ENCODE measurements at places on chromosomes 16 and 17.

DNA sequence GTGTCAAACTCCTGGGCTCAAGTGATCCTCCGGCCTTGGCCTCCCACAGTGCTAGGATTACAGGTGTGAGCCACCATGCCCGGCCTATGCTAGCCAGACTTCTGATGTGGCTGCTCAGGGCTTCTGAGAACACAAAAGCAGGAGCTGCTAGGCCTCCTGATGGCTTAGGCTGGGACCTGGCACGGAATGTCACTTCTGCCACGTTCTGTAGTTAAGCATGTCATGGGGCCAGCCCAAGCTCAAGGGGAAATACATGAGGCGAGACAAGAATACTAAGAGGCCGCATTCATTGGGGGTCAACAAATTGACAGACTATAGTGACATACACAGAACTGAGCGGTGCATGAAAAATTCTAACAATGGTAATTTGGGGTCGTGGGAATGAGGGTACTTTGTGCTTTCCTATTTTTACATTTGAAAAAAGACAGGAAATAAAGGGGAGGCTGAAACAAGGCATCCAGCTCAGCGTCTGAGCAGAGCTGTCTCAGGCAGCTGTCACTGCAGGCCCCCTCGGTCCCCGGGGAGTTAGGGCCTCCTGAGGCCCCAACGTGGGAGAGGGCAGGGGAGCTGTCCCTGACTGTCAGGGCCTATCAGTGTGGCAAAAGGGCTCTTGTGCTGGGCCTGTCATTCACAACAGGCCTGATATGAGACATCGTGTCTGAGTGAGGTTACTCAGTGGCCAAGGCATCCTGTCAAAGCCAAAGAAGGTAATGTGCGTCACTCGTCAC is 26.4 kb downstream of the CFAP20 start:
- DNase-seq: no peak

DNA sequence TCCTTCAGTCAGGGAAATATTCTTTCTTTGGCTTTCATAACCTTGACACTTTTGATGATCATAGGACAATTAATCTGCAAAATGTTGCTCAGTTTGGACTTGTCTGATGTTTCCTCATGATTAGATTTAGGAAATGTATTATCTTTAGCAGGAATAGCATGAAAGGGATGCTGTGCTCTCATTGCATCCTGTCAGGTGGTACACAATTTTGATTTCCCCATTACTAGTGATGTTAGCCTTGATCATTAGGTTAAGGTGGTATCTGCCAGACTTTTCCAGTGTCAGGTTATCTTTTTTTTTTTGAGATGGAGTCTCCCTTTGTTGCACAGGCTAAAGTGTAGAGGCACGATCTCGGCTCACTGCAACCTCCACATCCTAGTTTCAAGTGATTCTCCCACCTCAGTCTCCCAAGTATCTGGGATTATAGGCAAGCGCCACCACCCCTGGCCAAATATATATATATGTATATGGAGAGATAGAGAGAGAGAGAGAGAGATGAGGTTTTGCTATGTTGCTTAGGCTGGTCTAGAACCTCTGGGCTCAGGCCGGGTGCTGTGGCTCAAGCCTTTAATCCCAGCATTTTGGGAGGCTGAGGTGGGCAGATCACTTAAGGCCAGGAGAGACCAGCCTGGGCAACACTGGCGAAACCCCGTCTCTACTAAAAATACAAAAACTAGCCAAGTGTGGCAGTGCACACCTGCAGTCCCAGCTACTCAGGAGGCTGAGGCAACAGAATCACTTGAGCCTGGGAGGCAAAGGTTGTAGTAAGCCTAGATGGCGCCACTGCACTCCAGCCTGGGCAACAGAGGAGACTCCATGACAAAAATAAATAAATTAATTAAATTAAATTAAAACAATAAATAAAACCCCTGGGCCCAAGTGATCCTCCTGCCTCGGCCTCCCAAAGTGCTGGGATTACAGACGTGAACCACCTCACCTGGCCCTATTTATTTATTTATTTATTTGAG is 15.8 kb upstream of the CAVIN1 start:
- DNase-seq: no peak

DNA sequence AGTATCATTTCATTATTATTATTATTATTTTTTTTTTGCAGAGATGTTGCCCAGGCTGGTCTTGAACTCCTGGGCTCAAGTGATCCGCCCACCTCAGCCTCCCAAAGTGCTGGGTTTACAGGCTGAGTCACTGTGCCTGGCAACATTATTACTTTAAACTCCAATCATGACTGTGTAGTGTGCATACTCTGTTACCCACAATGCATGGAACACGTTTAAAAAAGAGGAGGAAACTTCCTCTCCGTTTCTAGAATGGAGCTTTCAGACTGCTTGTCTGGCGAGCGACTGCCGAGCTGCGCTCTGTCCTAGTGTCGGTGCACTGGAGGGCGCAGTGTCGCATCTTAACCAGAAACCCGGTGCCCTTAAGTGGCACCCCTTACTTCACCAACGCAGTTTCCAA is 22.1 kb upstream of the FASN start:
- no peak for DNase-seq

DNA sequence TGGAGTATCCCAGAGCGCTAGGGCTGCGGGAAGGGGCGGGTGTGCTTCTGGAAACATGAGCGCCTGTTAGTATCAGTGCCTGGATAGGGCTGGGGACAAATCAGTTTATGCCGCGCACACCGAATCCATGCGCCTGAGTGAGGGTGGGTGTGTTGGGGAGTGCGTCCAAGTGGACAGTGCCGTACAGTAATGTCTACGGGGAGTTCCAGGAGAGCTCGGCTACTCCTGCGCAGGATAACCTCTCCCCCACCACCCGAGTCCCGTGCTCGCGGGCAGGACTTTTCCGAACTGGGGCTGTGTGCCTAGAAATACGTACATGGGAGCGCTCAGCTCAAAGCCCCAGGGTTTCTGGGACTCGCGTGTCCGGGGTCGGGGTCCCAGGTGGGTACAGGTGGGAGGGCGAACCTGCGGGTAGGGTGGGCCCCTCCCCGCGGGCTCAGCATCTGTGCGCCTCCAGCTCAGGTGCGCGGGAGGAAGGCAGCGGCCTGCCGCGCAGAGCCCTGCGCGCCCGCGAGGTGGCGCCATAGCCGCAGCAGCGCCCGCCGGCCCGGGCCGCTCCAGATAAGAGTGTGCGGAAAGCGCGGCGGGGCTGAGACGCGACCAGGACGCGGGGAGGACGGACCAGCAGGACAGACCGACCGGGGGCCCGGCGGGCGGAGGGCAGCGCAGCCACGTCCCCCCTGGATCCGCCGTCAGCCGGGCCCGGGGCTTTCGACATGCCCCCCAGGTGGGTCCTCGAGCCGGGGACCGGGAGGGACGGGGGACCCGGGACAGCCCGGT is at the start of gene HIC1:
Gene HIC1, plus strand, starts transcription at position 592 of the 780 bp plus-strand sequence. CDS start 1,588 bp downstream, outside the sequence.
- DNase-seq: no peak

DNA sequence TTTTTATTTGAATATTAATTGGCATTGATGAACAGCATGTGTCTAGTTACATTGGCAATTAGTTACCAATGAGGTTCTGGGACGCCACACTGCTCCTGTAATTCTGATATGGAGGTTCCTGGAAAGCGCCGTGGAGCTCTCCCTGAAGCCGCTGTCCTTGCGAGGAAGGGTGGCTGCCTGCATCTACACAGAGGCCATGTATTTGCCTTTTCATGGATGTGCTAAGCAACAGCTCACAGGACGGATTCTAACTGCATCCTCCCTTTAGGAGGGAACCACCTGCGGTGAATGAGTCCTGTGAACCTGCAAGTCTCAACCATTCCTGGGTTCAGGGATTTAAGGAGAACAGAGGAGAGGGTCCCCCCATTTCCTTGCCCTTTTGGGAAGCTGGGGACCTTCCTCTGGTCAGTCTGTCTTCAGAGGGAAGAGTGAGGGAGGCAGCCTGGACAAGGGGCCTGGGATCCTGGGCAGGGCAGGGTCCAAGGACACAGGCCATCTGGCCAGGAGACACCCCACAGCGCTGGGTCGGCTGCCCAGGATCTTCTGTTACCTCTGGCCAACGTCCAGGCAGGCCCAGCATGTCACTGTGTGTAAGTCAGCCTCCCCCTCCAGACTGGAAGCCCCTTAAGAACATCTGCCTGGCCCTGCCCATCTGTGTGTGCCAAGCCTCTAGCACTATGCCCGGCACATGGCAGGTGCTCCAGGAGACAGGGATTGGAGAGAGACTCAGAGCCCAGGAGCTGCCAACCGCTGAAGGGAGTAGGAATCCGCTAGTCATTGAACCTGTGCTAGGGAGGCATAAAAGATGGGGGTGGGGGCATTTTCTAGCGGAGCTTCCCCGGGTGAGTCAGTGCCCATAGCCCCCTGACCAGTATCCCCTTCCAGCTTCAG is 314.1 kb upstream of the TNRC6C start:
- DNase-seq: no peak

DNA sequence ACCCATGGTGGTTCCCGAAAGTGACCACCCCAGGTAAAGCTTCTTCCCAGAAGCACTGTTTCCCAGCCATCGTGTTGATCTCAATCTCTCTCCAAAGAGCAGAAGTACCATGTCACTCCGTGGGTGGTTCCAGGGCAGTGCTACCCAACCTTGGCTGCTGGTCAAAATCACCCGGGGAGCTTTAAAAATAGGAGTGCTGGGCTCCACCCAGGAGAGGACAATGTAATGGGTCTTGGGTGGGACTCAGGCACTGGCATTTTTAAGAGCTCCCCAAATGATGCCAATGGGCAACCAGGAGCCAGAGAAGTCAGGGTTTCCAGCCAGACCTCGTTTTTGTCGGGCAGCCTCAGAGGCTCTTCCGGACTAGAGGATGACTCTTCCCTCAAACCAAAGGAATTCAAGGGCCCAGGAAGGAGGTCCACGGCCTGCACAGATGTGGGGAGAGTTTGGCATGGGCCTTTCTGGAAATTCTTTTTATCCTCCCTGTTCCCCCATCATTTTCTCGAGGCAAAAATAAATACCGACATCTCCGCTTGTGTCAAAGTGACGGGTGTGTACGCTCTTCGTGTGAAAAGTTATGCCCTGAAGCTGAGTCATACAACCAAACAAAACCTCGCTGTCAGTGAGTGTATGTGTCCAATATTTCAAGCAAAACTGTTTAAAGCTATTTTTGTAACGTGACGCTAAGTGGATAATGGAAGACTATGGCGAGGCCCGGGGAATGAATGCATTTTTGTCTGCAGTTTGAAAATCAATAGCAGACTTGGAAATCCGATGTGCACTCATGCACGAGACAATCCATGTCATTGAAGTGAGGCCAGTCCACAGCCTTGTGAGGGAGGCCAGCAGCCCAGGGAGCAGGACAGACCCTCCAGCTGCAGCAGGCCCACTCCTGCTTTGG is 364.1 kb downstream of the FOXL1 start:
- DNase-seq: no peak

DNA sequence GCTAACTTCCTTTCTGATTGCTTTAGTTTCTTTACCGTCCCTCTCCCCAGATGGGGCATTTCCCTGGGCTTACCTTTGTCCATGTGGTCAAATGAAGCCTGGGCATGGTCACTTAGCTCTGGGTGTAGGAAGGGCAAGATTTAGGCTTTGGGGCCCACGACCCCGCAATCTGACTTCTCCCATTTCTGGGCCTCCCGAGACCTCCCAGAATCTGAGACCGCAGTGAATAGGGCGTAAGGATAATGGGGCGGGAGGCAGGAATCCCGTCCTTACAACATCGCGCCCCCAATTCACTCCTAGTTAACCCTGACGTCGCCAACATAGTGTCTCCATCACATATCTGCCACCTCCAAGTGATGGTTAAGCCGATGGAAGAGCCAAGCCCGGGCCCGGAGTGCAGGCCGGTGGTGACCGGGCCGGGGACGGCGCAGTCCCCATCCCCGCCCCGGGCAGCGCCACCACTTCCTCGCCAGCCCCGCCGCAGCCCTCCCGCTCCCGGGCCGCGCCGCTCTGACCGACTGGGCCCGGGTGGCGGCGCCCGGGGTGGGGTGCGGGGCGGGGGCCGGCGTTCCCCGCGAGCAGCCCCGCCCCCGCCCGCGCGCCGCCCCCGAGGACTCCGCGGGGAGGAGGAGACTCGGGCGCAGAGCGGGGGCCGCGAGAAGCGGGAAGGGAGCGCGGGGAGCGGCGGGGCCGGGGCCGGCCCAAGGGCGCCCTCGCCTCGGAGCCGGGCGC is at the start of gene RHBDL3:
Gene RHBDL3, plus strand, starts transcription at position 641 of the 732 bp plus-strand sequence. CDS start 358 bp downstream, outside the sequence.
- DNase-seq: no peak

DNA sequence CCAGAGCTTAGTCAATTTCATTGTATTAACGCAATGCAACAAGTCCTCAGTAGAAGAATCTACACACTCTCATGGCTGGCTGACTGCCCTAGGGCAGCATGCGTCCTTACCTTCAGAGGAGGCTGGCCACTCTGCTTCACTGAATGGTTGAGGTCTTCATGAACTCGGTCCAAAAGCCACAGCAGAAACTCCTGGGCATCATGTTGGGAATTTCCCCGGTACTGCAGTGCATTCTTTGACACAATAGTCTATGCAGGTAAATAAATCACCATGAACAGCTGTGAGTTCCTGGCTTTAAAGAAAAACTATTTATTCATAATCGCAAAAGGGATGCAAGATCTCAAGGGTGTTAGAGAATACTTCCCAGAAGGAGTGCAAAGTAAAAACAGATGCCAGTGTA is 41.3 kb downstream of the USP31 start:
- no peak for DNase-seq

DNA sequence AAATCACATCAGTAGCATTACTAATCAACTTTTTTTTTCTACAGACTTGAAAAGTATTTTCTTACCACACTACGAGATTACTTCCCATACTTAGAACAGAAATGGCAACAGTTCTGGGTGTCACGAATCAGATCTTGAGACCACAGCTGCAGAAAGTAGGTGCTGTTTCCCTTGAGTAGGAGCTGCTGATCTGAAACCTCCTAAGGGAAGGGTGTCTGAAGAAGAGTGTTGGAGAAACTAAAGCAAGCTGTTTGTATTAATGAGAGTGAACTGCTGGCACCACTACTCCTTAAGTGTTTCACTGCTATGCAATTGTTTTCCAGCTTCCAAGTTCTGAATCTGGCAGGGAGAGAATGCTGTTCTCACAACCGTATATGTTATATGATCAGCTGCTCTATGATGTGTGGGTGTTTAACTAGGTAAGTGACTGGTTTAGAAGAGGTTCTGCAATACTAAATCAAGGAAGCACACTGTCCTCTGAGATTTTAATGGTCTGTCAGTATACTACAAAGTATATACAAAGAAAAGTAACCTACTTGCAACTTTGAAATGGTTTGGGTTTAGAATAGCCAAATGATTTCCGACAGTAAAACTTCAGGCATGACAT is 3.3 kb downstream of the ZNF652 start:
- DNase-seq: no peak

GRCh38 chr17:42985225-42985624 is 4.9 kb downstream of the RUNDC1 start:
- no peak for DNase-seq

Data from non-pigmented ciliary epithelial cell (primary cell).